ENCODE measurements at places on chromosomes 5 and 9. TPM values are rescaled to one million over a fixed set of nuclear protein-coding genes. Genes with fewer than 3 reads are reported as not detected.

The LPAR1 gene
- 11.3 TPM for total RNA-seq

The OR13C5 gene
- total RNA-seq, result not detected

The AGXT2 gene
- total RNA-seq, result not detected

DNA sequence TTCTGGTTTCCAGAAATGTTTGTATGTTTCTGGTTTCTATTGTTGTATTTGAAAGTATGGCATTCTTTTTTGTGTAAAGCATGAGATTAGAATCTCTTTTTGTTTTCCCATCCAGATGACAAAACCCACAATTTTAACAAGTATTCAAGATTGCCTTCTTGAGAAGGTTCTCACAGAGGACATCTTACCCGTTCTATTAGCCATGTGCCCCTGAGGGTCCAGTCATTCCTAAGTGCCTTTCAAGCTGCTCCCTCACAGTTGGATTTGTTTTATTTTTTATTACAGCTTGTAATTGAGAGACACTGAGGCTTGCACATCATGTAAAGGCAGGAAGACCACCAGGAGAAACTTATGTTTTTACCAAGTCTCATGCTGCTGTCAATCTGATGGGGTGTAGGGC is 19.3 kb upstream of the LOX start:
- H3K4me1 ChIP-seq, result no peaks in the 10 kb centered on the region
- no peaks in the 10 kb centered on the region for H3K27me3 ChIP-seq
- no peak for DNase-seq
- no peak overlapping the region for H3K27ac ChIP-seq
- no peak overlapping the region for H3K4me3 ChIP-seq

DNA sequence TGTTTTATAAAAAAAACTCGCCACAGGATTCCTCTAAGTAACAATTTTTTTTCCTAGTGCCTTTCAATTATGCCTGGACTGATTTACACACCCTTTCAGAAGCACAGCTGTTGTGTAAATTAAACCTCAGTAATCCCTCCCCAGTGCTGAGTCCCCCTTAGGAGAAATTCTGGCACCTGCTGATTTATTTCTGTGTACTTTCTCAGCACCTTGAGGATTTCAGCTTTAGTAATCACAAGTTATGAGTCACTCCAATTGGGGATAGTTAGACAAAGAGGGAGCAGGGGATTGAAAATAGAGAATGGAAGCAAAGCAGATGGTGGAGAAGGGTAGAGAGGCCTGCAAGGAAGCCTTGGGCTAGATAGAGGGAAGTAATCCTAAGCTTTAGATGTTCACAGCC is 171.7 kb downstream of the TTLL11 start:
- H3K4me1 ChIP-seq, result peaks cover 11% of the 10 kb centered on the region
- peaks cover 6% of the 10 kb centered on the region for H3K27me3 ChIP-seq
- no peaks in the 10 kb centered on the region for H3K36me3 ChIP-seq
- no peak overlapping the region for H3K4me3 ChIP-seq
- no peak for DNase-seq

DNA sequence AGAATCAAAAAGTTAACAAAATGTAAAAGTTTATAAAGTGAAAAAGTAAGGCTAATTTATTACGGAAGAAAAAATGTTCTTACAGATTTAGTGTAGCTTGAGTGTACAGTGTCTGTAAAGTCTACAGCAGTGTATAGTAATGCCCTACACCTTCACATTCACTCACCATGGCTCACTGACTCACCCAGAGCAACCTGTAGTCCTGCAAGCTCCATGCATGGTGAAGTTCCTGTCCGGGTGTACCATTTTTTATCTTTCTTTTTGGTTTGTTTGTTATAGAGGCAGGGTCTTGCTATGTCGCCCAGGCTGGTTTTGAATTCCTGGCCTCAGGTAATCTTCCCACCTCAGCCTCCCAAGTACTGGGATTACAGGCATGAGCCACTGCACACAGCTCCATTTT is 93.6 kb downstream of the MED27 start:
- peaks cover 10% of the 10 kb centered on the region for H3K4me1 ChIP-seq
- no peaks in the 10 kb centered on the region for H3K36me3 ChIP-seq
- no peak overlapping the region for H3K27ac ChIP-seq
- no peaks in the 10 kb centered on the region for H3K27me3 ChIP-seq

DNA sequence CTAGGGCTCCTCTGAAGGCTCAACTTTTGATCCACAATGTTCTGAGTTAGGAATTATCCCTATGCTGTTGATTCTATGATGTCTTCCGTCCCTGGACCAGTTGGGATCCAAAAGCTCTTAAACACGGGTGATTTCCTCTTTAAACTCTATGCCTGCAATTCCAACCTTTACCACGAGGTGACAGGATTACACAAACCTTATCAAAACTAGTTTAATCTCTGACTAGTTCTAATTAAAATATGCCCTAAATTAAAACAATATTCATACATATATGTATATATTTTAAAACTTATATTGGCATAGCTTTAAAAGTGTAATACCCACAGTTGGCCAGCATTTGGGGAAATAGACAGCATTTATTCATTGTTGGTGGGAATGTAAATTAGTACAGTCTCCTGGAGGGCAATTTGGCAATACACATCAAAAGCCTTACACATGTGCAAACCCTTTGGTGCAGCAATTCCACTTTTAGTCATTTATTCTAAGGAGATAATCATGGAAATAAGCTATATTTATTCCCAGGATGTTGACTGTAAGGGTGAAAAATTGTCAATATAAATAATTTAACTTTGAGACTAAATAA is 51.6 kb upstream of the PHYKPL start:
- H3K4me1 ChIP-seq, result peaks cover 51% of the 10 kb centered on the region
- no peak overlapping the region for H3K4me3 ChIP-seq
- H3K27me3 ChIP-seq, result peaks cover 7% of the 10 kb centered on the region
- peaks cover 4% of the 10 kb centered on the region for H3K36me3 ChIP-seq
- DNase-seq, result peak; percentile 33
- no peak overlapping the region for H3K27ac ChIP-seq

All from neural crest cell (in vitro differentiated cells).